AML-193 (cell line): ENCODE measurements at places on chromosomes 1 and 21.

DNA sequence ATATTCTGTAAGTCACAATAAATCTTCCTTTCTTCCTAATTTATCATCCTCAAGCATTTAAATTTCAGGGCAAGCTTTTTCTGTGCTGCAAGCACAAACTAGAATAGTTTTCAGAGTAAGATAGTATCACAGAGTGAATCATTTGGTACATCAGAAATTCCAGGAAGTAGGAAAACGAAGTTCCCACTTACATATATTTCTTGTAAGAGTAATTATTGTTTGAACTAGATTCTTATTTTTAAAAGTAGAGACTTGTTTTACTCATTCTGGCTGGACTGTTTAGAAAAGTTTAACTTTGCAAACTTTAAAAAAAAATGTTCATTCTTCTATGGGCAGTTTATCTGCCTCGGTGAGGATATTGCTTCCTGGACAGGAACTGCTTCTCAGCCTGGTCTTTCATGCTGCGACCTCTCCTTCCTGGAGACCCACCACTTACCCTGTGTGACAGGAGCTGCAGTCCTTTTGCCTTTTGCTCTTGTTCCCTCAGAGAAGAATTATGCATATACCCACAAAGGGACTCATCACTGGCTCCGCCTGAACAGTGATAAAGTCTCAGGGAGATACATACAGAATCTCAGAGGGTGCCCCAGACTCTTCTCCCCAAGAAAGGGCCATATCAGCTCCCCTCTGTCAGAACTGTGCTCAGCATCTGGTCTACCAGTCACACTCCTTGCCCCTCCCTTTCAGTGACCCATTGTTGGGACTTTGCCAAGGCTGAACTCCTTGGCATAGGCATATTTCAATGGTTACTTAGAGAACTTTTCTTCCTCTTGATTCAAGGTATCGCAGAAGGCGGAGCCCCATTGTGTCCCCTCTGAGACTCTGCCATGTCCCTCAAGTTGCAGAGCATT lies 102.7 kb upstream of the CD55 start:
- no peak for DNase-seq

DNA sequence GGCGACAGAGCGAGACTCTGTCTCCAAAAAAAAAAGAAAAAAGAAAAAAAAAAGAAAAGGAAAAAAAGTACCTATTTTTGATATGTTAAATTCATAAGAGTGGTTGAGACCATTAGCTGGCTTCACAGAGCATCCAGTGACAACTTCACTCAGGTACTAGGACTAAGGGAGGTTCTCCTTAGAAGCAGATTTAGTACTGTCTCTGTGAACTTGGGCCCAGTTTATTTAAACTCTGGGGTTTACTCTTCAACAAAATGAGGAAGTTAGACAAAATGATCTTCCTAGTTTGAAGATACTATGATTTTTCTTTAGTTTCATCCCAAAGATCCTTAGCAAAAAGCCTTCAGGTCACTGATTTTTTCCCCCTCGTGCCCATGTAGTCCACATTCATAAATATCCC lies 21.2 kb downstream of the MACO1 start:
- no peak for DNase-seq

GRCh38 chr1:5147806-5148205 lies 493.4 kb downstream of the AJAP1 start:
- DNase-seq, result no peak

DNA sequence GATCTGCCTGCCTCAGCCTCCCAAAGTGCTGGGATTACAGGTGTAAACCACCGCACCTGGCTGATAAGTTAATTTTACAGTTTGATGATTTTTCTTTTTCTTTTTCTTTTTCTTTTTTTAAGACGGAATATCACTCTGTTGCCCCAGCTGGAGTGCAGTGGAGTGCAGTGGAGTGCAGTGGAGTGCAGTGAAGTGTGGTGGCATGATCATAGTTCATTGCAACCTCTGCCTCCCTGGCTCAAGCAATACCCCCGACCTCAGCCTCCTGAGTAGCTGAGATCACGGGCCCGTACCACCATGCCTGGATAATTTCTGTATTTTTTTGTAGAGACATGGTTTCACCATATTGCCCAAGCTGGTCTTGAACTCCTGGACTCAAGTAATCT lies 84.4 kb upstream of the CXADR start:
- no peak for DNase-seq

DNA sequence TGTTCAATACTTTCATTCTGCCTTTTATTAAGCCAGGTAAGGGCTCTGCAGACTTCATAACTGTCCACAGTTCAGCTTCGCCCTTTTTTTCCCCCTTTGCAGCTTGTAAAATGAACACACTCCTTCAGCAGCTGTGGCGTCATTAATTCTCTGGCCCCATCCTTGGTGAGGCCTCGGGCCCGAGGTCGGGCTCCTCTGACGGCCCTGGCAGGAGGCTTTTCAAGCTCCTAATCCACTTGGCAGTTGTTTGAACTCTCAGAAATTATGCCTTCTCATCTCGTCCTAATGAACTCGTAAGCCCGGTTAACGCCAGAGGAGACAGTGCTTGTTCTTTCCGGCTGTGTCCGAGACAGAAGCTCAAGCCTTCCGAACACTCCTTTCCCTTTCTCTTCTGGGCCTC lies 18.1 kb upstream of the EPHA8 start:
- DNase-seq, result no peak

DNA sequence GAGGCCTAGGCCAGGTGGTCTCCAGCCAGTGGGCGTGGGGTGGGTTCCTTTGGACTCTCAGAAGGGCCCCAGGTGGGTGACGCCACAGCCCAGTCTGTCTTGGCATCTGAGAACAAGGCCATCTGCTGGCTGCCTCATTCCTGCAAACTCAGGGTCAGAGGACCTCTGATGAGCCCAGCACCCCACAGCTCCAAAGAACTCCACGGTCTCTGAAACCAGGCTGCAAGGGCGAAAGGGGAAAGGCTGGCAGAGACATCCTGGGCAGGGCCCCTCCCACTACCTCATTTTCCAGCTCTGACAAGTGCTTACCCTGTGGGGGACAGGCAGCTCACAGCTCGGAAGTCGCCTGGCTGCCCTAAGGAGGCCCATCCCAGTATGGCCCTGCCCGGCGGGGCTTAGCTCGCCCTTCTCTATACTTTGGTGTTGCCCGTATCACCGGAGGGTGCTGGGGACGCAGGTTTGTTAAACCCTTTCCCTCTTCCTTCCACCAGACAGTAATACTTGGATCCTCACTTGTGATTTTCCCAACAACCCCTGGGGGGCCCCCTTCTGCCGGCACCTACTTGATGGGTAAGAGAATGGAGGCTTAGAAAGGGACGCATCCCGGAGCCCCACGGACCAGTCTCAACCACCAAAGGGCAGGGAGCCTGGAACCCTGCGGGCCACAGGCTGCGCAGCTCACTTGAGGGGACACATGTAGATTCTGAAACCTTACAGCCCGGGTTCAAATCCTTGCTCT lies 10.9 kb upstream of the EDN2 start:
- no peak for DNase-seq

DNA sequence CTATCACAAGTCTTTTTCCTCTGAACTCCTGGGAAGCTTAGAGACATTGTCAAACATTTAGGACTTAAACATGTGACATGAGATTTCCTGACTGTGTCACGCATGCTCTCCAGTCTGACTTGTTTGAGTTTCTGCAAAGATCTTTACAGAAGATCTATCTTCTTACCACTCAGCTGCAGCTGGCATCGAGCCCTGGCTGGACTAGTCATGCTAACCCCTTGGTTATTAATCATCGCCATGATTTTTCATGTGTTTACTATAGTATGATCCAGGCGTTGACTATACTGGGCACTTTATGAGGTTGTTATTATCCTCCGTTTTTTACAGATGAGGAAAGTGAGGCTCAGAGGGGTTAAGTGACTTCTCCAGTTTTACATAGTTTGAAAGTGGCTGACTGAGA lies 18.1 kb upstream of the IRF2BP2 start:
- DNase-seq, result no peak

- no peak for DNase-seq
Observed at GRCh38 chr1:159867664-159868026, 5.2 kb upstream of the VSIG8 start.

DNA sequence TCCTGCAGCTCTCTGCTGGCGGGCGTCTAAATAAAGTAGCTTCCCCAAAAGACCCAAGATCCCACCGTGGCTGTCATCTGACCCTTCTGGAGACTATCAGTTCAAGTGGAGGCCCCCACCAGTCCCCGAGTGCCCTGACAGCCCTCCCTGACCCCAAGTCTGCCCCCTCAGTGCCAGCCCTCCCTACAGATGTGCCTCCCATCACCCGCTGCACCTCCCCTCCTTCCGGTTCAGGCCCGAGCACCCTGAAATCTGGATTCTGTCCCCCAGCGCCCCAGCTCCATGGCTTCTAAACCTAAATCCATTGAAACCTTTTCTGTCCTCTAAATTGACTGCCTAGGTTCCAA lies 595 bp downstream of the IL10RB start:
- no peak for DNase-seq

- no peak for DNase-seq
Observed at GRCh38 chr1:87647430-87648177, 318.9 kb downstream of the LMO4 start.

- no peak for DNase-seq
Observed at GRCh38 chr1:184183919-184184318, 132.4 kb downstream of the TSEN15 start.

GRCh38 chr21:31604591-31605190 lies 54.8 kb upstream of the SOD1 start:
- peak; percentile 27 for DNase-seq

DNA sequence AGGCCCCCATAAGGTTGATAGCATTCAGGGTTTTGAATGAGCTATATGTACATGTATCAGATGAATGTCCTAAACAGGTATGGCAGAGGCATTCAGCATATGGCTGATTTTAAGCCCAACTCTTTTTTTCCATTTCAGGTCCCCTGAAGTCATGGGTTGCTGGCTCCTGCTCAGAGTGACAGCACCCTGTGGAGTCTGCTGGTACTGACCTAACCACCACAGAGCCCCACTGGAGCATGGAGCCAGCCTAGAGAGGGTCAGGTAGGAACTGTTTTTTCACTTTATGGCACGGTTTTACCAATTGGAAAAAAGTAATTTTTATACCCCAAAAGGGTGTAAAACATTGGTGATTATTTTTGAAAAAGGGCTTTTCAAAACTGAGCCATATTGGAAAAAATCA lies 82.5 kb upstream of the MPC2 start:
- DNase-seq, result no peak

DNA sequence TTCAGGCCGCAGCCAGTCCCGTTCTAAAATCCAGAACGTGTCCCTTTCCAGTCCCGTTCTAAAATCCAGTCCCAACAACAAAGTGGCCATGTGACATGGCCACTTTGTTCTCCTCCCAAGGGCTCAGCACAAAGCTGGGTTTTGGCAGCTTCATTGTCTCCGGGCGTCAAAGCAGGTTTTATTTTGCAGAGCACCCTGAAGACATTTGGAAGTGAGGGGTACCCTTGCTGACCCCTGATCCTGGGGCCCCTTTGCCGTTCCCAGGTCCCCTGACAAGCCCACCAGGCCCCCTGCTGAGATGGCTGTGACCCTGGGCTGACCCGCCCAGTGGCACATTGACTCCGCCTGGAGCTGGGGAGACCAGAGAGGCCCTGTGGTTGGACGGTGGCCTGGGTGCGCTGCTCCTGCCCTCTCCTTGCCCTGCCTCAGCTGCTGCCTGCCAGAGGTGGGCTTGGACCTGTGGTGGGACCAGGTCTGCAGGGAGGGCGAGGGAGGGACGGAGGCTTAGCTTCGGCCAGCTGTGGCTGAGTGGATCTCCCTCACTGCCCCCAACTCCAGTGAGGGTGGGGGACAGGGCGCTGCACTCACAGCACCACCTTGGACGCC lies 4.3 kb downstream of the PFKL start:
- DNase-seq, result no peak

GRCh38 chr1:201397675-201398074 lies 1.4 kb downstream of the LAD1 start:
- DNase-seq, result no peak

- no peak for DNase-seq
Observed at GRCh38 chr1:53891018-53891417, 1.4 kb upstream of the YIPF1 start.
